LoVo (cell line): ENCODE measurements at places on chromosomes 11 and 22.

DNA sequence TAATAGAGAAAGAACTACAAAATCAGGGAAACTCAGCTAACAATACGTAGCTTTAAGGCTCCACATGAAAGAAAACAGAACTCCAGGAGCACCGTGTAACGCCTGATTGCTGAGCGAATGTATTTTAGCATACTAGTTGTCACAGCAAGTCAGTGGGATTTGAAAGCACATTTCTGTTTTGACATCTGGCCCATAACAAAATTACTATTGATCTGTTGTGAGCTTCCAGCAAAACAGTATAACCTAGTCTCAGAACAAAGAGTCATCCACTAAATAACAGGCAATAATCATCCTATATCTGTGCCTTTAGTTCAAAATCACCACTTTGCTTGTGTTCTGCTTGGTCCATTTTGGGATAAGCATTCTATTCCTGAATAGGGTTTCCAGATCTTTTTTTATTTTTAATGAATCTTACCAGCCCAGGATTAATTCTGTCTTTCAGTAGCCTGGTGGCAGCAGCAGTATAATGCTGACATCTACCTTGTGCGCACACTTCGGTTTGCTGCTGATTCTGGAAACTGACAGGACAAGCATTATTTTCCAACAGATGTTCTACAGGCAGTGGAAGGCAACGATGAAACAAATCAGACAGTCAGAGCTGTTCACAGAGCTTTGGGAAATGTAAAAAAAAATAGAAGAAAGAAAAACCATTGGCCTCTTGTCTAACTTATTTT, 66.2 kb downstream of the CADM1 start:
- no peak for DNase-seq

GRCh38 chr22:20952544-20953341, 14.3 kb upstream of the AIFM3 start:
- DNase-seq, result no peak

DNA sequence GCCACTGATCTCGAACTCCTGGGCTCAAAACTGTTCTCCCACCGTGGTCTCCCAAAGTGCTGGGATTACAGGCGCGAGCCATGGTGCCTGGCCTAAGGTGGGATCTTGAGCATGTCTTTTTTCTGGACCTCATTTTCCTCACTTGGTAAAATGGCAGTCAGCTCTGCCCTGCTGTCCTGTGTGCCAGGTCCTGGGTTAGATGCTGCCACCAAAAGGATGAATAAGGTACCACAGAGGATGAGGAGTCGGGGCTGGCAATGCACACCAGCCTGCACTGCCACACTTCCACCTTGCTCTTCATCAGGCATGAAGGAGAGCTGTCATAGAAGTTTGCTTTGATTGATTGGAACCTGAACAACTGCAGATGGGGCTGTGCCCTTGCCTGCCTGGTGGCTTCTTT, 32.3 kb downstream of the ACO2 start:
- DNase-seq, result no peak

DNA sequence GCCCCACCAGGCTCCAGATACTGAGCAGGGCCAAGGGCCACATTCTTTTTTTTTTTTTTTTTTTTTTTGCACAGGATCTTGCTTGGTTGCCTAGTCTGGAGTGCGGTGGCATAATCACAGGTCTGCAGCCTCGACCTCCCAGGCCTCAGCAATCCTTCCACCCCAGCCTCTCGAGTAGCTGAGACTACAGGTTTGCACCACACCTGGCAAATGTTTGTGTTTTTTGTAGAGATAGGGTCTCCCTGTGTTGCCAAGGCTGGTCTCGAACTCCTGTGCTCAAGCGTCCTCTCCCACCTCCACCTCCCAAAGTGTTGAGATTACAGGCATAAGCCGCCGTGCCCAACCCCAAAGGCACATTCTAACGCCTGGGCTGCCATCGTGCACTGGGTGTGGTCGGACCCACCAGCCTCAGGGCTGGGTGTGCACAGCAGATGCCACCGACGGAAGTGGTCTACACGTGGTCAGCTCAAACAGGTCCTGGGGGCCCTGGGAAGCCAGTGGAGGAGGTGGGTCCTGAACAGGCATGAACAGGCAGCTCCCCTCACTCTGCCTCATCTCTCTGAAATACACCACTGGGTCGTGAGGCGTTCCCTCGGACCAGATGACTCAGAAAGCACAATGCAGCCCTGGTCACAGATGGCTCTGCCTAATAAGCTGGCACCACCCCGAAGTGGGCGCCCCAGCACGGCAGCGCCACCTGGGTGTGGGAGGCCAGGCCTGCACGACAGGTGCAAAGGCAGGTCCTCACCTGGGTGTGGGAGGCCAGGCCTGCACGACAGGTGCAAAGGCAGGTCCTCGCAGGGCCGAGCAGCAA, 5.1 kb upstream of the B4GALNT4 start:
- peak; percentile 88 for DNase-seq

- peak; percentile 16 for DNase-seq
Measured at GRCh38 chr11:107741044-107741823, 29.4 kb upstream of the SLN start.

DNA sequence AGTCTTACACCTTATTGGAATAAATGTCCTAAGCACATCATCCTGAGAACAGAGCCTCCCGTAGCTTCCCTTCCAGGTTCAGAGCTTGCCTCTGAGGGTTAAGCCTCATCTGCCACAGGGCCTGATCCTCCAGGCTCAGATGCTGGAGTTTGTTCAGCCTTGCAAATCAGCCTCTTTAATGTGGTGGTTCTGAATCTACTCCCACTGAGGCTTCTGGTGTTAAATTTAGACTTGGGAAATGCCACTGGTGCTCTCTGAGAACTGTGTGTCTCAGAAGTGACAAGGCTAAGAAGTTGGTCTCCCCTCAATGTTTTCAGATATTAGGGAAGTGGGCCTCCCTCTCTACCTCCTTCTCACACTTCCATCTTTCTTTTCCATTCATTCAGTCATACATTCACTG, 68.7 kb downstream of the CCDC81 start:
- no peak for DNase-seq

GRCh38 chr22:31826443-31826842, 72.6 kb downstream of the DEPDC5 start:
- no peak for DNase-seq

GRCh38 chr22:46593211-46593681, 26.9 kb upstream of the GRAMD4 start:
- DNase-seq, result no peak

DNA sequence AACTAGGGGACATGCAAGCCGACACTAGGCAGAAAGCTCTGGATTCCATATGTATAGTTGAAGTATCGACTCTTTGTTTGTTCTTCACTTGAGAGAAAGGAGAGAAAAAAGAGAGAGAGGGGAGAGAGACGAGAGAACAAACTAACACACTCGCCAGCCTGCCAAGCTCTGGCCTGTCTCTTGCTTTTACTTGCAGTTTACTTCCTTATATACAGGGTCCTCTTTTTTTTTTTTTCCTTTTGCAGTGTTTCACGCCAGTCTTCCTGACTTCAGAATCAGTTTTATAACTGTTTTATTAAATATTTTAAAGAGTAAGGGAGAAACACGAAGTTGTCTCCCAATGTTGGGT, 19.9 kb downstream of the TEAD1 start:
- no peak for DNase-seq

- no peak for DNase-seq
Measured at GRCh38 chr11:4610258-4610935, 2.4 kb upstream of the TRIM68 start.

DNA sequence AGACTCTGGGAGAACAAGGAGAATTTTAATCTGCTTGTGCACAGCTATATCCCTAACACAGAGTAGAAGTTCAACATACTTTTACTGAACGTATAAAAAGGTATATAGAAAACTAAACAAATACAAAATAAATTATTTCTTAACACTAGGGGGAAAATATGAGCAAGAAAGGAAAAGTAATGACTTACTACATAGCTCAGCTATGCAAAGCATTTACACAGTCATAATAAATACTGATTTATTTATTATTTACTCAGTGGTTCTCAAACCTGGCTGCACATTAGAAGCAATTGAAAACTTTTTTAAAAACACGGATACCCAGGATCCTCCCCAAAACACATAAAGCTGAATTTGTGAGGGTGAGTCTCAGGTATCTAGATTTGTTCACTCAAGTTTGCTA, 182.5 kb downstream of the TTC28 start:
- DNase-seq, result no peak

GRCh38 chr11:69280451-69280850, 13.5 kb upstream of the MYEOV start:
- peak; percentile 36 for DNase-seq

- no peak for DNase-seq
Measured at GRCh38 chr22:19012308-19012986, 76.4 kb upstream of the PRODH start.

- no peak for DNase-seq
Measured at GRCh38 chr22:39443398-39443797, 13.4 kb upstream of the MGAT3 start.

- DNase-seq, result no peak
Measured at GRCh38 chr11:79421820-79422219, 19.0 kb downstream of the TENM4 start.

DNA sequence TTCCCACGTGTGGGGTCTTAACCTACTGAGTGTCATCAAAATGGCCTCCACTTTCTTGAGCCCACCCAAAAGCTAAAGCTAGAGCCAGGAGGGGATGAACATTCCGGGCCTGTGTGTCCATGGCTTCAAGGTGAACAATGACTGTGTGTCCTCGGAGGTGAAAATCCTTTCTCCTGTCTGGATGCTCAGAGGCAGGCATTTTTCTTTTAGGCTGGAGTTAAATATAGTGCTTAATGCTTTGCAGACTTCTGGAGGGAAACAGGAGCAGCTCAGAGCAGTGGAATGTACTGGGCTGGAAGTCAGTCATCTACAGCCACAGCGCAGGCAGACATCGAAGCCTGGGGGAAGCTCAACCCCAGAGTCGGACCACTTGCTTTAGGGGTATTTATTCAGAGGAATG, 68.6 kb upstream of the TMEM45B start:
- no peak for DNase-seq

DNA sequence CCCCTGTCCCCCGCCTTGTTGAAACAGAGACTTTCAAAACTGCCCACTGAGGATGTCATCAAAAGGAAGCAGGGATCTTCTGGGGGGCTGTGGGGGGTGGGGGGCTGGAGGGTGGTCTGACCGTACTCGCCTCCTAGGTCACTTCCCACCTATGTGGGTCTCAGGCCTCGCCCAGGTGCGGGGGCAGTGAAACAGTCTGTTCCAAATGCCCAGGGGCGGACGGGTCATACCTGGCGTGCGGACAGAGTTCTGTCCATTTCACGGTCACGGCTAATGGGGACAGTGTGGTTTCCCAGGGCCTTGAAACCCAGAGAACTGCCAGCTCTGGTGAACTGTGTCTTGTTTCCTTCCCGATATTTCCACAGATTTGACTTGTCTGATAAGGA, 27.2 kb downstream of the ANO1 start:
- no peak for DNase-seq

DNA sequence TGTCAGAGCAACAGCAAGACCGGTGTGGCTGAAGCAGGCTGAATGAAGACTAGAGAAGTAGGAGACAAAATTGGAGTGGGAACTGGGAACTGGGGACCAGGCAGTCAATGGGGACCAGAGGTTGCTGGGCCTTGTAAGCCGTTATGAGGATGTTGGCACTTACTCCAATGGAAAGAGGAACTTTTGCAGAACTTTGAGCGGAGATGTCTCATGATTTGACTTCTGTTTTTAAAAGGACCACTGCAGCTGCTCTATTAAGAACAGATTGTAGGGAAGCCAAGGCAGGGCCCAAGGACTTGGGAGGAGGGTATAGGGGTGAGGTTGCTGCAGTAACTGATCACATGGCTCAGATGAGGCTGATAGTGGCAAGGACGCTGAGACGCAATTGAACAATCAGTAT, 34.2 kb downstream of the IL18 start:
- DNase-seq, result no peak

DNA sequence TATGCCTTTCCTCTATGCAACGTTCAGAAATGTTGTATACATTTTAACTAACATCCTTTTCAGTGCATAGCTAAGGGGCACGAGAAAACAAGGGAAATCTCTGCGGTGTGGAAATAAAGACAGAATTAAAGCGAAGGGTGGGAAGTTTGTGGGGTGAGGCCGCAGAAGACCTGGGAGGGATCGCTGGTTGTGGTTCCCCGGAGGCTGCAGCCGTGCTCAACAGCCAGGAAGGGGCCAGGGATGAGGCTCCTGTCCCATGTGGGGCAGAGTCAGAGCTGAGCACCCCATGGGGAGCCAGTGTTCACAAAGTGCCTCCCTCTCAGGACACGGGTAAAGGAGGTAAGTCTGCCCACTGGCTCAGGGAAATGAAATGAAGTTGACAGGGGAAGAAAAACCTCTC, 67.5 kb downstream of the MYEOV start:
- DNase-seq, result no peak

GRCh38 chr22:19014886-19015285, 78.8 kb upstream of the PRODH start:
- no peak for DNase-seq

- DNase-seq, result no peak
Measured at GRCh38 chr22:46471901-46472721, 65.3 kb downstream of the CELSR1 start.

GRCh38 chr11:19279451-19279850, 38.7 kb upstream of the E2F8 start:
- DNase-seq, result no peak

GRCh38 chr11:122869622-122870021, 12.9 kb upstream of the JHY start:
- no peak for DNase-seq

GRCh38 chr11:58625086-58625485, 2.6 kb downstream of the CNTF start:
- no peak for DNase-seq

- no peak for DNase-seq
Measured at GRCh38 chr11:35372565-35373283, 46.6 kb downstream of the SLC1A2 start.

DNA sequence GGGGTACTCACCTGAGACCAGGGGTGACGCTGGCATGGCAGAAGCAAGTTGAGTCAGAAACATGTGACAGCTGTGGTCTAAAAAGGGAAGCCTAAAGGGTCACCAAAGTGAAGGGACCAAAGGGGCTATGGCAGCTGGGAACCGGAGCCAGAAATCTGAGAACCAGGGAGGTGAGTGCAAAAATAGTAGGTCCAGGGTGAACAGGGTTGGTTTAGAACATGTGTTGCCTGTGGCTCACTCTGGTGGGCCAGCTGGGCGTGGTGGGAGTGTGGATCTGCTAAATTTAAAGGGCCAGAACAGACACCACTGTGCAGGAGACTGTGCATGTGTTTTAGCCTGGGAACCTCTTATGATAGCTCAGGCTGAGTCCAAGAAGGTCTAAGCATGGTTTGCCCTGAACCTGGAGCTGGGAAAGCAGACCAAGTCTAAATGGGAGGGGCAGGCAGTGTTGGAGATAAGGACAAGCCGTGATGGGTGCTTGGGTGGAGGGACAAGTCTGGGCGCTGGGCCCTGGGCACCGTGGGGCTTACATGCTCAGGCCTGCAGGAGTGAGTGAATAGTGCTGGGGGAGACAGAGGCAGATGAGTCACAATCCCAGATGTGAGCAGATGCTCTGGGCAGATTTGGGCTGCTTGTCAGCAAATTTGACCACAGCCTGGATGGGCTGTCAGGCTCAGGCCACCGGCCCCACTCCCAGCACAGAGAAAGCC, 41.4 kb upstream of the ZBED5 start:
- DNase-seq, result no peak
